ENCODE measurements at places on chromosomes 5 and 9.

DNA sequence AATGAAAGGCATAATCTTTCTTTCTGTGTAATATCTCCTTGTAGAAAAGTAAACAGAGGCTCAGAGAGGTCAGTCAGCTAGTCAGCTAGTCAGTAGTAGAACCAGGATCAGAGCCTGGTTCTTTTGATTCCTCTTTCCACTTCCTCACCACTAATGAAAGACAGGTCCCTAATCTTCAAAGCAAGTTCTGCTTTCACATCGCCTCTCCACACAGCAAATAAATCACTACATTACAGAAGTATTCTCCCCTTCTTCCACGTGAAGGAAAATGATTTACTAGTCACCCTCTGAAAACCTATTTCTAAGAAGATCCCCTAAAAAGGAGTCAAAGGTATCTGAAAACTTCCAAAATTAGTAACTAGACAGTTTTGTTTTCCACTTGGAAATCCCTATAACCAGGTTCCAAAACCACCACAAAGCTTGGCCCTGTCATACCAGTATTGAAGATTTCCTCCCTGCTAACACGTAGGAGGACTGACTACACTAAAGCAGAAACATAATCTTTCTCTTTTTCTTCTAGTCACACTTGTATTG, 140.5 kb upstream of the TARS1 start:
- peak; percentile 25 for DNase-seq

- DNase-seq = no peak
Measured at GRCh38 chr5:159503236-159503635, 172.9 kb upstream of the IL12B start.

DNA sequence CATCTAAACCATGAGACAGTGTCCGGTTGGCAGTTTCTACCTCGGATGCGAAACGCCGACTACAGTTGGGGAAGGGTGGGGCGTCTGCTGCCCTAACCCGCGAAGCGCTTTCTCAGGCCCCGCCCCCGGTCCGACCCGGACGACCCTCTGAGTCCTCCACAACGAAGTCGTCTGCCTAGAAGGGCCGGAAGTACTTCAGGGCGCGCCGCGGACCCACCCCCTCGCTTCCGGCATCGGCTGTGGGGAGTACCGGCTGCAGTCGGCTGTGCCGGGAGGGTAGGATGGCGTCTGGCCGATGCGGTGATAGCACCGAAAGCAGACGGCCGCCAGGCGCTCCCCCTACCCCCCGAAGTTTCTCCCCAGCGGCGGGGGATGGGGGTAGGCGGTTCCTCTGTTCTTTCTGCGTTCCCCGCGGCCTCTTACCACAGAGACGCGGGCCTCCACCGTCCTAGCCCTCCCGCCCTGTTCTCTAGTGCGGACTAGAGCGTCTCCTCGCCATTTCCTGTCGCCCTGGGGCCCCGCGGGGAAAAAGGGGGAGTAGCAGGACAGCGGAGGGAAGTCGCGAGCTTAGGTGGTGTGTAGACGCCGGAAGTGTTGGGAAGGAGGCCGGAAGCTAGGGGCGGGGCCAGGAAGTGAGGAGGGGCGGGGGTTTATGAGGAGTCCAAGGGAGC, at the start of gene TRIM41:
TSS of gene TRIM41 (plus strand) at position 224 of the 671 bp plus-strand sequence. CDS start 719 bp downstream, outside the sequence.
- peak; percentile 91 for DNase-seq

GRCh38 chr5:61796773-61797172, 464.7 kb downstream of the ZSWIM6 start:
- no peak for DNase-seq

DNA sequence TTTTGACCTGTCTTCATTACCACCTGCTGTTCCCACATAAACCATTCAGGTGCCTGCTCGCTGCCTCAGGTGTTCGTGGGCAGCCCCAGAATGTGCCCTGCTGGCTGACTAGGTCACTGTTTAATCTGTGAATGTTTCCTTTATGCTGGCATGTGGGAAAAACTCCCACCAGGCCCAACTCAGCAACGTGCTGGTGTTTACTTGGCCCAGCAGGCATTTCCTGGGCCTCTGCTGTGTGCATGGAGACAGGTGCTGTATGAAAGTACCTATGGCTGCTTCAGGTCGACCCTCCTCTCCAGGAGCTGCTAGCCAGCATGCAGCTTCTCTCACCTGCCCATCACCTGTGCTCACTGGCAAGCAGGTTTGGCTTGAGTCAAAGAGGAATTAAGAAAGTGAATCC, 65.8 kb downstream of the RAD23B start:
- DNase-seq = no peak

- peak; percentile 90 for DNase-seq
Measured at GRCh38 chr9:129174102-129174723, 3.8 kb downstream of the IER5L start.

Measured in GM13977 (cell line).